CD4-positive, alpha-beta T cell treated with Interleukin-12 subunit alpha and Interleukin-12 subunit beta, for 1 hour (primary cell): ENCODE measurements at places on chromosomes 5 and 9.

- DNase-seq: no peak
Observed at GRCh38 chr5:129807162-129807814, 59.4 kb downstream of the MINAR2 start.

DNA sequence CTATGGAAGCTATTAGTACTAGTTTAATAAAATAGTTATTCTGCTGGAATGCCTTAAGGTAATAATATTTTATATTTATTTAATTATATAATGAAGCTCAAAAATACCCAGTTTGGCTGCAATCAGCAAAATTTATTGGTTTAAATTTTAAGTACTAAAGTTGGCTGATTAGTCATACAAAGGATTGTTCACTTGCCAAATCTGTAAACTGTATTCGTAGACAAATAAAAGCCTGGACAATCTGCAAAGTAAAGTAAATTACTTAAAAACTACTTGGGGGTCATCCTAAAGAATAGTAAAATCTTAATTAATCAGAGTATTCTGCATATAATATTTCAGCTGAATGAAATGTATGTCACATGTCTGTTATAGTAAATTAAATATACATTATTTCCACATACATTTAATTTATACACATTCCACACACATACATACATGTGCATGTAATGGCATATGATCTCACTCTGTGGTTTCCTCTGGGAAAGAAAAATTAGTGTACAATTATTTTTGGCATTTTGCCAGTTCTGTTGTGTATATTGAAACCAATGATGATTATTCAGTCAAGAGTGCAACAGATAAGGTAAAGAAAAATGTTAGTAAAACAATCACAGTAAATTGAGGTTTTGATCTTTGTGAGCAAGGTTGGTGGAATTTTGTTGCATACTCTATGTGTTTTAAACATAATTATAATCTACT lies 455.9 kb downstream of the CDH9 start:
- DNase-seq: no peak

DNA sequence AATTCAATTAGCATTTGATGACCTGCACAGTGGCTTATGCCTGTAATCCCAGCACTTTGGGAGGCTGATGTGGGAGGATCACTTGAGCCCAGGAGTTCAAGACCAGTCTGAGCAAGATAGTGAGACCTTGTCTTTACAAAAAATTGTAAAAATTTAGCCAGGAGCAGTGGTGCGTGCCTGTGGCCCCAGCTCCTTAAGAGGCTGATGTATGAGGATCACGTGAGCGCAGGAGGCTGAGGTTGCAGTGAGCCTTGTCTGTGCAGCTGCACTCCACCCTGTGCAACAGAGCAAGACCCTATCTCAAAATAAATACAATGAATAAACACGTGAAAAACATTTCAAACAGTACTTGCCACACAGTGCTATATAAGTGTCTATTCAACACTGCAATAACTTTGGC lies 4.2 kb downstream of the ABCA1 start:
- DNase-seq: no peak

DNA sequence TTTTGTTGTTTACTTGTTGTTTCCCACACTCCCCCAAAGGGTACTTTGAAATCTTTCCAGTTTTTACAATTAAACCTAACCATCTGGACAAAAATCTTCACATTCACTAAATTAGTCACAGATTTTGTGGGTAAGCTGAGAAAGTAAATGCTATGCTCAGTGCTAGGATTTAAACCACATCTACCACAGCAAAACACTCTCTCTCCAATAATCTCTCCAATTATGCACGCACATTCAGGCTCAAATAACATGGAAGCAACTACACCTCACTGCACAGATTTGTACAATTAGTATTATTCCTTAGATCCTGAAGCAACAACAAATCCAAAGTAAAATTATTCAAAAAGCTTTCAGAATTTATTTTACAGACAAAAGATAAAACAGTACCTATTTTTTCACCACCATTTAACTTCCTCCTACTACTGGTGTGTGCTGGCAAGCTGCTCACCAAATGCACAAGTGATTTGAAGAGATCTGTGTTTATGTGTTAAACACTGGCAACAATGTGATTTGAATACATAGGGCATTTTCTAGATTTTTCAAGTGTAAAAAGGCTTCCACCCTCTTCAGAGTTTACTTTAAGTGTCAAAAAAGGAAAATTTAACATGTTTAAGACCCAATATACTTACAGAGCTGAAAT lies 16.6 kb downstream of the ZNF608 start:
- no peak for DNase-seq

DNA sequence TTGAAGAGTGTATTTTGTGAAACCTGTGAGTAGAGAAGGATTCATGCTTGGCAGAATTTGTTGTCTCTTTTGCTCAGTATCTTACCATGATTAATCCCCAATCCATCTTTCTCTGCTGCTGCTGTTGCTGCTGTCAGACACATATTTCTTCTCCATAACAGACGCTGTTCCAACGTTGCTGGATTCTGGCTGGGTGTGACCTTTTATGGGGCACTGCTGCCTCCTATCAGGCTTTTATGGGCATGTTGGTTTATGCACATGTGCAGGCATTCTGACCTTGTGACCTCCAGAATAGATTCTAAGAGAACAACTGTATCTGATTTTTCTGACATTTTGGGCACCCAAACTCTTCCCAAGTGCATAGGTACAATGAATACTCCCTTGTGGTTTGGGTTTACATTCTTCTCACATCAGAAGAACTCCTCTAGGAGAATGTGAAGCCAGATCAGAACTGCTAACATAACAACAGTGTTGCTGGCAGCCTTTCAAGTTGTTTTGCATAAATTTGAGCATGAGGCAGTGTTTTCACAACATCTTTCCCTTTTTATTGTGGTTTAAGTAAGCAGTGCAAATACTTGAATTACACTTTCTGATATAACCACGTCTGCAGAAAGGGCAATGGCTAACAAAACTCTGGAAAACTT lies 9.2 kb upstream of the ISL1 start:
- DNase-seq: no peak

- no peak for DNase-seq
Observed at GRCh38 chr9:107874591-107875369, 385.2 kb upstream of the KLF4 start.

DNA sequence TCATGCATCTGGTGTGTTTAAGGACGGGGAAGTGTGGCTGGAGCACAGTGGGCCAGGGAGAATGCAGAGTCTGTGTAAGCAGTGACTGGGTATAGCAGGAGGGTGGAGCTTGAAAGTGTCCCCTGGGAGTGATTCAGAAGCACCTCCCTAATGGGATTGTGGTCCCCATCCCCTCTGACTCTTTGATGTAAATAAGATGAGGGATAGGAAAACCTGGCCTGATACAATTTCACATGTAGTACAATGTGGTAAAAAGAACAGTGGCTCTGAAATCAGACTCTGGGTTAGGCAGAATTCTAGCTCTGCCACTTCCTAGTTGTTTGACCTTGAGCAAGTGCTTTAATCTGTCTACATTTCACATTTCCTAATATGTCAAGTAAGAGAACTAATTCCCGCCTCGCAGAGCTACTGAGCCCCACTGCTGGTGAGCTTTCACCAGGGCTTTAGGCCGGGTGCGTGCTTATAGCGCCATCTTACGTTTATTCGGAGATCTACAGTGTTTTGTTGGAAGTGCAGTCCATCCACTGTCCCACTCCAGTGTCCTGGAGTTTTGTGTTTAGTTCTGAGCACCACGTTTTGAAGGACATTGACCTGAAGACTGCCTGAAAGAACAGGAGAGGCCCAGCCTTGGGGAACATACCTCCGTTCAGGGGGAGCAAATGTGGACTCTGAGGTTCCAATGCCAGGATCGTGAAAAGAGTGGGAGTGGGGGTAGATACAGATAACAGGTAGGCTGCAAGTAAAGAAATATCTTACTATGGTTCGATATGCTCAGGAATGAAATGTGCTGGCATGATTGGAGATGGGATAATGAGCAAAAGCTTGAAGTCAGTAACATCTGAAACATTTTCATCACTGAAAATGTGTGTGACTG lies 51.2 kb upstream of the TESK1 start:
- DNase-seq: peak; percentile 41

GRCh38 chr5:134175921-134176510 lies 734 bp downstream of the SKP1 start:
- DNase-seq: no peak

DNA sequence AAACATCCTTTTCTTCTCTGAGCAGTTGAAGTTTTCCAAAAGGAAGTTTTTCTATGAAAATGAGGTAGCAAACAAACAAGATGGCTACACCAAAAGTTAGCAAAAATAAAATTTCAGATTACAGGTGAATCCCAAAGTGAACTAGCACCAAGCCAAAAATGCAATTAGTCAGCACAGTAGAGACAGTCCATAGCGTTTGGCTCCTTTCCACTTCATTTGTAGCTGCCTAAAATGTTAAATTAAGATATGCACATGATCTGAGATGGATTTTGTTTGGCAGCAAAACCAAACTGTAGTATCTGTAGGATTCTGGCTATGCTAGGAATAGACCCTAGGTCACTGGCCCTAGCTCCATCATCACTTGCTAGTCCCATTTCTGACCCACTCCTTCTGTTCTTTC lies 45.7 kb upstream of the SHOC1 start:
- no peak for DNase-seq

- no peak for DNase-seq
Observed at GRCh38 chr9:95477441-95477840, 39.3 kb downstream of the PTCH1 start.

DNA sequence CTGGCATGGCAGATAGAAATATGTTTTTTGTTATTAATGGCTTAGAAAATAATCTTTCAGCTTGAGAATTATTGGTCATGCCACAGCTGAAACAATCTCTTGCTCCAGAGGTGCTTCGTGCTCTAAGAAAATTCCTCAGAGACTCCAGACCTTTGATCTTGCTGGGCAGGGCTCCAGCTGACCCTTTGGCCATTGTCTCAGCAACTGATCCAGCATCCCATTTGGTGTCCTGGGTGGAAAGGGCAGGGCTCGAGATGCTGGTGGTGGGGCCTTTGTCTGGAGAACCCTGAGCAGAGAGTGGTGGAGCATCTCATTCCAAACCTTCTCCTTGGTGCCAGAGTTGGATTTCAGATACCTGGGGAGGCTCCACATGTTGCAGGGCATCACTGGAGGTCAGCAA lies 43.2 kb upstream of the PIK3R1 start:
- DNase-seq: no peak

- DNase-seq: no peak
Observed at GRCh38 chr9:96126321-96126881, 175.6 kb downstream of the HSD17B3 start.

DNA sequence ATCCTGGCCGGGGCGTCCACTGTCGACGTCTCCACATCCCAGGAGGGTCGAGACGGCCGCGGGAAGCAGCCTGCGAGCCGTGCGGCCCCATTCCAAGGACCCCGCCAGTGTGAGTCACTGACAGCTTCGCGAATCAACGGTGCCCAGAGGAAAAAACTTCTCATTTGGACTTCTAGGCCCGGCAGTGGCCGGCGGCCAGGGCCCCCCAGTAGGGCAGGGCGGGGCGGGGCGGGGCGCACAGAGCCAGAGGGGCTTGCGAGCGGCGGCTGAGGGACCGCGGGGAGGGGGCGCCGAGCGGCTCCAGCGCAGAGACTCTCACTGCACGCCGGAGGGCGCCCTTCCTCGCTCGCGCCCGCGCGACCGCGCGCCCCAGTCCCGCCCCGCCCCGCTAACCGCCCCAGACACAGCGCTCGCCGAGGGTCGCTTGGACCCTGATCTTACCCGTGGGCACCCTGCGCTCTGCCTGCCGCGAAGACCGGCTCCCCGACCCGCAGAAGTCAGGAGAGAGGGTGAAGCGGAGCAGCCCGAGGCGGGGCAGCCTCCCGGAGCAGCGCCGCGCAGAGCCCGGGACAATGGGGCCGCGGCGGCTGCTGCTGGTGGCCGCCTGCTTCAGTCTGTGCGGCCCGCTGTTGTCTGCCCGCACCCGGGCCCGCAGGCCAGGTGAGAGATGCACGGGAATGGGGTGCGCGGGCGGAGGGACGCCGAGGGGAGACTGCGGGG lies at the start of gene F2R:
Gene F2R (plus strand): TSS at position 391 of the 720 bp plus-strand sequence. CDS start 182 bp downstream, at position 573.
- DNase-seq: peak; percentile 68

DNA sequence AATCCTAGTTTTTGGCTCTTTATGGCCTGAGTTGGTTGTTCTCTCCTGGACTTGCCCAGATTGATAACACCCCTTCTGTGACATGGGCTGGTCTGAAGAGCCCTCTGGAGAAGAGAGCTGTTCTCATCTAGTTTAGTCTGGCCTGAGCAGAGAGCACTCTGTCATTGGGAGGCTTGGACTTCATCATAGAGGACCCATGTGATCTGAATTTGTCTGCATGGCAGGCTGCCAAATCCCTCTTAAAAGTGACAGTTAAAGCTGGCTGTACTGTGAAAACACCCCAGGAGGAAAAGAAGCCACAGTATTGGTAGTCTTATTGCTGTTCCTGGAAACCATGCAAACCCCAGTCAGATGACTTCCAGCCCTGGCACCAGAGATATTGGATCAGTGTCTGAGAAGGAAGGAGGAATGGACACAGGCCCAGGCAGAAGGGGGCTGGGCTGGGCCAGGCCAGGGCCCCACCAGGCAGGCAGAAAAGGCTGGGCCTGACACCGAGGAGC lies 3.7 kb upstream of the WDR31 start:
- DNase-seq: no peak

DNA sequence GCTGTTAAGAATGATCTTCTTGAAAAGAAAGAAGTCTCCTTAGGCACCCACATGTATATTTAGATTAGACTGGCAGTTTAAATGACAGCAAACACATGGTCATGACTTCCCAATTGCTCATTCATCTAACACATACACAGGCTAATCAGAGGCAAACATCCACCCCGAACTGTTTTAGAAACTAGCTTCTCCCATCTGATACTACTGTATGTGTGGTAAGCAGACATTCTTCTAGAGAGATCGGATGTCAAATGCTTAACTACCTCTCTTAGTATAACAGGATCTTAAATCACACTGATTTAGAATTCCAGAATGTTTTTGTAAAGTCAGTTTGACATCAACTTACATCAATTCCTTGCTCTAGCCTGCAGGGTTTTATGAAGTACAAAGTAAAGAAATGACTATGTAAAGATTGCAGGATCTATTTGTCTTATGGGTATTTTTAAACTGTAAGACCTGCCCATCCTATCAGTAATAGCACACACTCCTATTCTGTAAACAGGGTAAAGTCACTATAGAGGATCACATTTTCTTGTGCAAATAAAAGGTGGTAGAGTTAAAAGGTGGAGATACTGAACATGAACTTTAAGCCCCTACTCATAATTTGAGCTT lies 239.7 kb downstream of the MLLT3 start:
- no peak for DNase-seq

- no peak for DNase-seq
Observed at GRCh38 chr9:95920017-95920416, 44.5 kb downstream of the ERCC6L2 start.
